MCF 10A (cell line): ENCODE measurements at places on chromosomes 5 and 9. TPM values are rescaled to one million over a fixed set of nuclear protein-coding genes. Genes with fewer than 3 reads are reported as not detected.
A peak's percentile ranks its signal among the peaks of the same experiment; 100 is the strongest.

- H3K27ac ChIP-seq: peak overlapping the region; percentile 99
- H3K4me3 ChIP-seq: peak overlapping the region; percentile 99
- no peaks in the 10 kb centered on the region for H3K27me3 ChIP-seq
- peaks cover 19% of the 10 kb centered on the region for H3K4me1 ChIP-seq
- DNase-seq: no peak
Observed at GRCh38 chr9:35103660-35104191, 795 bp upstream of the STOML2 start.

DNA sequence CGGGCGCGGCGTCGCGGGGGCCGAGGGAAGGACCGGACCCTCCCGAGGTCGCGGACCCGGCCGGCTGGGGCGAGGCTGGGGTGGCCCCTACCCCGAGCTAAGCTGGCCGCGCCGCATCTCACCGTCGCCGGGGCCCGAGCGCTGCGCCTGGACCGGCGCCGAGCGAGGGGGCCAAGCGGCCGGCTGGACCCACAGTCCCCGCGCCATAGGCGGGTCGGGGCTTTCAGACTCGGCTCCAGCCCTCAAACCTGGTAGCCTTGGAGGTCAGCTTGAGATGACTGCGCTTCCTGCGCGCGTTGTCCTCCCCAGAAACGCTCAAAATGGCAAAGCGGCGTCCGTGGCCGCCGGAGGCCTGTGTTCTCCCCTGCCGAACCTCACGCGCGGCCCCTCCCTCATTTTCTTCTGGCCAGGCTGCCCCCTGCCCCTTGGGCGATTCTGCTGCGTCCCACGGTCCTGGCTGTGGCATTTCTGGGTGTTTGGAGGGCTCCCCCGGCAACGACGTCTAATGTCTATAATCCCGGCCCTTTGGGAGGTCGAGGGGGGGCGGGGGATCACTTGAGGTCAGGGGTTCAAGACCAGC is 8.7 kb upstream of the GRIN1 start:
- no peak for DNase-seq
- no peaks in the 10 kb centered on the region for H3K27me3 ChIP-seq
- peaks cover 18% of the 10 kb centered on the region for H3K4me1 ChIP-seq
- H3K27ac ChIP-seq: no peak overlapping the region

DNA sequence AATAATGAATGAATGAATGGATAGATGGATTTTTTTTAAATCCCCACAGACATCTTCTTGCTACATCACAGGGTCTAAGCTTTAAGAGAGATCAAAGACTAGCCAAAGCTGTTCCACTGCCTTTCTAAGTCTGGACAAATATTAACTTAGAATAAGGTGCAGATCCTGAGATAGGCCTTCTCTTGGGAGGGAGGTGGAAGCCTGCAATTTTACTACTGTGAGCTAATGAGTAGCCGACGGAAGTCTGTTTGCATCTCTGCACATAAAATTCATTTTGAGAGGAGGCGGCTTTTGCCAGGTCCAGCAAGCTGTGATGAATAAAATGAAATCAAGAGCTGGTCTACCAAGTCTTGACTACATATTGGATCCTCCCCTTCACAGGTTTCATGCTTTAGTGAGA is 484.9 kb downstream of the TMEM38B start:
- no peak overlapping the region for H3K4me3 ChIP-seq
- no peaks in the 10 kb centered on the region for H3K4me1 ChIP-seq
- H3K27ac ChIP-seq: no peak overlapping the region
- no peak for DNase-seq
- no peaks in the 10 kb centered on the region for H3K27me3 ChIP-seq

DNA sequence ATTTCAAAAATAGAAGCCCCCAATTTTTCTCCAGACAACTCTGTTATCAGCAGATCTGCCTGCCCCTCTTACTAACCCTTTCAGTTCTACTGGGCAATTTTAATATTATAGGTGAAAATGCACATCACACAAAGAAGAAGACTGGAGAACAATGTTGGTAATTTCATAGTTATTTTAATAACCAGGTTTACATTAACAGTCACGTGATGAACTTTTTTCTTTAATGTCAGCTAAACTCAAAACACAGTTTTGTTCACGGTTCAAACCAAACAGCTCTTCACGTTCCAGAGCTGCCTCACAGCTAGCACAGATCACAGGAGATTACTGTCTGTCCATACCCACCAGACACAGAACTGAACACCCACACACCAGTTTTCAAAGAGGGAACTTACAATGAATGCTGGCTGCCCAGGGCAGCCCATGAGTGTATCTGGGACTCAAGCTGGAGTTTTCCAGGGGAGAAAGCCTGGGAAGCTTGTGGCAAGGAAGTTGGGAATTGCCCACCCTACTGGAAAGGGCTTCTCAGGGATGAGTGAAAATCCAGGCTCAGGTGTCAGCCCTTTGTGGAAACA is 119.1 kb downstream of the DPYSL3 start:
- H3K4me3 ChIP-seq: no peak overlapping the region
- no peak for DNase-seq
- no peak overlapping the region for H3K27ac ChIP-seq
- no peaks in the 10 kb centered on the region for H3K4me1 ChIP-seq
- H3K27me3 ChIP-seq: no peaks in the 10 kb centered on the region

- H3K36me3 ChIP-seq: no peaks in the 10 kb centered on the region
- H3K4me3 ChIP-seq: no peak overlapping the region
- no peak overlapping the region for H3K27ac ChIP-seq
- no peaks in the 10 kb centered on the region for H3K4me1 ChIP-seq
- H3K27me3 ChIP-seq: peaks cover 22% of the 10 kb centered on the region
- DNase-seq: no peak
Observed at GRCh38 chr5:927172-928015, 34.7 kb downstream of the TRIP13 start.

DNA sequence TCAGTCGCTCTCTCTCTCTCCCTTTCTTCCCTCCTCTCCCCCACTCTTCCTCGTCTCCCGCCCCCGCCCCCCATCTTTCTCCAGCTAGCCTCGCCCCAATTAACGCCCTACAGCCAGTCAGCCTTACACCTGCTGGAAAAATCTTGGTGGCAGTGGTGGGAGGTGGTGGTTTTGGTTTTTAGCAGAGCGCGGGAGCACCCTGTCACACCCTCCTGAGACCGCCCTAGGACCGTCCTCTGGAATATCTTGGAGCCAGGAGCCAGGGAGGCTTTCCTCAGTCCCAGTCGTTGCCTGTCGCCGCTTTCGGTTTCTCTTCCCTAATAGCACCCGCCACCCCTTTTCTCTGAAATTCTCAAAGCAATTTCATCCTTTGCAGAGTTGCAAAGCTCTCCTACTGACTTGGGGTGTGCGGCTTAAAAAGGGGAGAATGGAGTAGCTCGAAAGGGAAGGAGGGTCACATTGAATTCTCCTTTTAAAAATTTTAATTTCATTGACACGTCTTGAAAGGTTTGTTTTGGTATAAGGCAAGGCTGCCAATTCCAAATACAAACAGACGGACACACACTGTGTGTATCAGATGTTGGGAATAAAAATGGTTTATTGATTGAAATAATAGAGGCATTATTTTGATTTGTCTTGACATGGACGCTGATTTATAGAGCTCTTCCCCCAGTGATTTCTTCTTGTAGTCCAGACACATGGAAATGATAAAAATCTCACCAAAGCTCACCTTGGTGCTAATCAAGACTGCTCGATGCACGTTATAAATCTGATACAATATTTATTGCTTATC is 301.3 kb downstream of the PARP8 start:
- peaks cover 6% of the 10 kb centered on the region for H3K4me1 ChIP-seq
- H3K27me3 ChIP-seq: peaks cover 77% of the 10 kb centered on the region
- H3K36me3 ChIP-seq: no peaks in the 10 kb centered on the region
- no peak overlapping the region for H3K27ac ChIP-seq

- peaks cover 37% of the 10 kb centered on the region for H3K27me3 ChIP-seq
- H3K4me1 ChIP-seq: no peaks in the 10 kb centered on the region
- H3K36me3 ChIP-seq: no peaks in the 10 kb centered on the region
- no peak overlapping the region for H3K4me3 ChIP-seq
- H3K27ac ChIP-seq: no peak overlapping the region
Observed at GRCh38 chr5:81044868-81045267, 84.7 kb downstream of the RASGRF2 start.

DNA sequence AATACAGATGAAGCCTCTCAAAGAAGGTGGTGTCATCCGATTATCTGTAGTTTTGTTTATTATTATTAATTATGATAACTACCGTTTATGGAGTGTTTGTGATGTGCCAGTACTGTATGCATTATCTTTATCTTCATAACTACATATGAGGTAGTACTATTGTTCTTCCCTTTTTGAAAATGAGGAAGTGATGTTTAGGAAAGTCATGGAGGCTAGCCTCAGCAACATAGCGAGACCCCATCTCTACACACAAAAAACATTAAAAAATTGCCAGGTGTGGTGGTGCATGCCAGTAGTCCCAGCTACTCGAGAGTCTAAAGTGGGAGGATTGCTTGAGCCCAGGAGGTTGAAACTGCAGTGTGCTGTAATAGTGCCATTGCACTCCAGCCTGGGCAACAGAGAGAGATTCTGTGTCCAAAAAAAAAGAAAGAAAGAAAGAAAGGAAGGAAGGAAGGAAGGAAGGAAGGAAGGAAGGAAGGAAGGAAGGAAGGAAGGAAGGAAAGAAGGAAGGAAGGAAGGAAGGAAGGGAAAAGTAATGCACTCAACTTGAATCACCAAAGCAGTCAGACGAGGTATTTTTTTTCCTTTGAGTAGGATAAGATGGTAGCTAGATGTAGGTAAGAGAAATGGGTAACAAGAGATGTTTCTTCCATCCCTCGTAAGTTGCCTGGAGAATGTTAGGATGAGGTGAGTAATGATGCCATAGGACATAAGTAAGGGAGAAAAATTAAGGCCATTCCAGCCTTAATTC is 47.8 kb downstream of the PAM start:
- no peaks in the 10 kb centered on the region for H3K36me3 ChIP-seq
- no peaks in the 10 kb centered on the region for H3K27me3 ChIP-seq
- no peak for DNase-seq

GRCh38 chr5:74149395-74149794 is 491.1 kb downstream of the ENC1 start:
- no peak overlapping the region for H3K4me3 ChIP-seq
- H3K36me3 ChIP-seq: no peaks in the 10 kb centered on the region
- H3K27ac ChIP-seq: no peak overlapping the region

GRCh38 chr9:16154521-16155078 is 601.8 kb downstream of the CCDC171 start:
- H3K4me3 ChIP-seq: no peak overlapping the region
- H3K4me1 ChIP-seq: peaks cover 4% of the 10 kb centered on the region
- no peak for DNase-seq
- H3K27me3 ChIP-seq: no peaks in the 10 kb centered on the region
- H3K27ac ChIP-seq: no peak overlapping the region

DNA sequence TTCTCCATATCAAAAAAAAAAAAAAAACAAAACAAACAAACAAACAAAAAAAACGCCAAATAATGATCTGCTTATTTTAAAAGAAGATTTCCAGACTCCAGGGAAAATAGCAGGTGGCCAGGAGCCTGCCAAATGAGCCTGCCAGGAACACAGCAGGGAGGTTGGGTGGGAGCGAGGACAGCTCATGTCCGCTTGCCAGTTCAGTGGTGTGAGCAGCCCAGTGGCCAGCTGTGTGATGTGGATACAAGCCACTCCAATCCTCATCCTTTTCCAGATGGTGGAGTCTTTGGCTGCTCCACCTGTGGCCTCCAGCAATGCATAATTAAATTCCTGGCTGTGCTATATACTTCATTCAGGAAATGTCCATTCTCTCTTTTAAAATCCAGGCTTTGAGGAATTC is 1025.1 kb upstream of the C9orf72 start:
- H3K27ac ChIP-seq: no peak overlapping the region
- H3K4me3 ChIP-seq: no peak overlapping the region
- no peaks in the 10 kb centered on the region for H3K36me3 ChIP-seq

GRCh38 chr5:169651526-169651925 is 14.5 kb downstream of the DOCK2 start:
- H3K36me3 ChIP-seq: no peaks in the 10 kb centered on the region
- H3K27ac ChIP-seq: no peak overlapping the region
- peaks cover 10% of the 10 kb centered on the region for H3K4me1 ChIP-seq
- H3K27me3 ChIP-seq: no peaks in the 10 kb centered on the region
- H3K4me3 ChIP-seq: no peak overlapping the region
- DNase-seq: peak; percentile 32

GRCh38 chr5:146027751-146028150 is 77.6 kb downstream of the PLAC8L1 start:
- peak overlapping the region; percentile 78 for H3K27ac ChIP-seq
- peak; percentile 89 for DNase-seq
- H3K4me1 ChIP-seq: peaks cover 20% of the 10 kb centered on the region
- H3K27me3 ChIP-seq: no peaks in the 10 kb centered on the region
- H3K36me3 ChIP-seq: peaks cover 28% of the 10 kb centered on the region

The TMOD1 gene
- total RNA-seq: 0.26 TPM in 1 of 2 replicates, not detected in the other

The RANBP3L gene
- not detected in 2 replicates for total RNA-seq

The CATSPER3 gene
- 0.91 and 1.9 TPM in 2 replicates for total RNA-seq

The IZUMO3 gene
- not detected in 2 replicates for total RNA-seq

The RASA1 gene
- total RNA-seq: 53.8 and 68.6 TPM in 2 replicates

The PDE6A gene
- total RNA-seq: 0.22 and 0.42 TPM in 2 replicates
